ENCODE measurements at places on chromosomes 7 and 10. TPM values are rescaled to one million over a fixed set of nuclear protein-coding genes. Genes with fewer than 3 reads are reported as not detected.

The SKIDA1 gene
- total RNA-seq = 9.4 TPM

The GRM3 gene
- total RNA-seq = 133 TPM

The SPDYE3 gene
- total RNA-seq = not detected

The CTAGE15 gene
- 0.94 TPM for total RNA-seq

The RNF32 gene
- total RNA-seq = 2.8 TPM

The SUN3 gene
- not detected for total RNA-seq

The EFCAB10 gene
- total RNA-seq = 2.2 TPM

The NAT16 gene
- 3.4 TPM for total RNA-seq

The ASAH2 gene
- total RNA-seq = 2.5 TPM

The ITPRIP gene
- 3.8 TPM for total RNA-seq

The ADIRF gene
- not detected for total RNA-seq

The OR2A5 gene
- not detected for total RNA-seq

The CARD11 gene
- under 0.01 TPM for total RNA-seq

The AS3MT gene
- total RNA-seq = 13.8 TPM

The SLC29A4 gene
- 24.4 TPM for total RNA-seq

The KCND2 gene
- total RNA-seq = 60.1 TPM

The FBXO24 gene
- total RNA-seq = not detected

The OPN1SW gene
- not detected for total RNA-seq

The ASB10 gene
- not detected for total RNA-seq

The TMEM196 gene
- total RNA-seq = 12.8 TPM

The LRRD1 gene
- 3.8 TPM for total RNA-seq

The BICC1 gene
- 4.7 TPM for total RNA-seq

The DMBT1 gene
- total RNA-seq = under 0.01 TPM

The GPRIN2 gene
- 36.6 TPM for total RNA-seq

The ANKRD1 gene
- total RNA-seq = not detected

The FKBP6 gene
- total RNA-seq = not detected

The ENO4 gene
- total RNA-seq = 1.9 TPM

The JCAD gene
- total RNA-seq = 11.9 TPM

The C7orf33 gene
- not detected for total RNA-seq

The OR2A1 gene
- total RNA-seq = not detected

The SCART1 gene
- 2.8 TPM for total RNA-seq

The STAG3 gene
- total RNA-seq = 1.3 TPM

The WDFY4 gene
- total RNA-seq = 0.94 TPM

The HACD1 gene
- total RNA-seq = 23.2 TPM

The PCLO gene
- 138 TPM for total RNA-seq

The AMZ1 gene
- 2.5 TPM for total RNA-seq

The PTN gene
- 140 TPM for total RNA-seq

The TLX1 gene
- not detected for total RNA-seq

The ASIC3 gene
- total RNA-seq = 2.5 TPM

The EPC1 gene
- total RNA-seq = 159 TPM

The NPY gene
- total RNA-seq = 38.5 TPM

The ARHGAP22 gene
- 5.0 TPM for total RNA-seq

The MEST gene
- 110 TPM for total RNA-seq

The ZNF467 gene
- total RNA-seq = 1.3 TPM

The ACHE gene
- 13.1 TPM for total RNA-seq

The HBP1 gene
- 92.6 TPM for total RNA-seq

The STOX1 gene
- 9.7 TPM for total RNA-seq

The ATOH7 gene
- 0.94 TPM for total RNA-seq

The C1GALT1 gene
- 46.0 TPM for total RNA-seq

The TMEM139 gene
- not detected for total RNA-seq

The CALCR gene
- not detected for total RNA-seq

The UPK3BL2 gene
- 10.3 TPM for total RNA-seq

The NANOS1 gene
- total RNA-seq = 2.8 TPM
